Stimulated activated CD4-positive, alpha-beta T cell treated with anti-CD3 and anti-CD28 coated beads, Interleukin-12 subunit alpha, Interleukin-12 subunit beta, amount 100 ng/mL, for 48 hours (primary cell): ENCODE measurements at places on chromosomes 7 and 10.

GRCh38 chr10:71711052-71711623 lies 8.4 kb downstream of the C10orf105 start:
- DNase-seq: no peak

GRCh38 chr10:31820778-31821369 lies 107.8 kb downstream of the ARHGAP12 start:
- DNase-seq: no peak

DNA sequence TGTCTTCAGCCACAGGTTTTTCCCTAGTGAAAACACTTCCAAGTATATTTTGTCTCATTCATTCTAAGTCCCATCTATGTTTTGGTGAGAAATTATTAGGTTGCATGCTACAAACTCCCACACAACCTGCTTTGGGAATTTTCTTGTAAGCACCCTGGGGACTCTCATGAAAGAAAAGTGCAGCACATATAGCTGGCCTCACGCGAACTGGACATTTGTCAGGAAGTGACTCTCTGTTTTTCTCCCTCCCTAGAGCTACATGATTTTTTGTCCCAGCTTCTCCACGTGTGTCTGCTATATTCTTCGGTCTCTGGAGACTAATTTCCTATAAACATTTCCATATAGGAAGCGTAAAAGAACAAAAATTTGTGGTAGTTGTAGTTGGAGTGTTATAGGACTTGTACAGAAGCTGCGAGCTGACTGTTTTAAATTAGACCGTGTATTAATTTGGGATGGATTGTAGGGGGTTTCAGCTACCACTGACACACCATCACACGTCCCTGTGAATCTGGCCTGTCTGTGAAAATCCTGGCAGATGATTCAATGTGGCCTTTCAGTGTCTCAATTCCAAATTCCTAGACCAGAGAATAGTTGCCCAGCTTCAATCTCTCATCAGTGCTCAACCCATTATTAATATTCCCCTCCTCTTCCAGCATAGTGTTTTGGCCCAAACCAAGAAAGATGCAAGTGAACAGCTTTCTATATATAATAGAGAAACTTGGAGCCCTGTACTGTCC lies 40.2 kb downstream of the ARL4A start:
- no peak for DNase-seq

GRCh38 chr10:60384708-60385398 lies 4.8 kb downstream of the ANK3 start:
- no peak for DNase-seq

- no peak for DNase-seq
Observed at GRCh38 chr7:13111230-13111629, 423.8 kb downstream of the ARL4A start.
